ENCODE measurements at places on chromosomes 13 and 19. TPM values are rescaled to one million over a fixed set of nuclear protein-coding genes. Genes with fewer than 3 reads are reported as not detected.

The ZNF491 gene
- not detected for total RNA-seq

The NKG7 gene
- not detected for total RNA-seq

The CEBPA gene
- 4.8 TPM for total RNA-seq

The RB1 gene
- total RNA-seq = 14.7 TPM

The ZNF223 gene
- total RNA-seq = 3.5 TPM

The ZNF136 gene
- total RNA-seq = 1.5 TPM

The TTC9B gene
- total RNA-seq = not detected

The CYP4F2 gene
- not detected for total RNA-seq

The ZSCAN4 gene
- not detected for total RNA-seq

The FGF21 gene
- 0.35 TPM for total RNA-seq

The GPR4 gene
- total RNA-seq = 0.07 TPM

The PALM3 gene
- total RNA-seq = 9.4 TPM

The ZNF773 gene
- 9.3 TPM for total RNA-seq

DNA sequence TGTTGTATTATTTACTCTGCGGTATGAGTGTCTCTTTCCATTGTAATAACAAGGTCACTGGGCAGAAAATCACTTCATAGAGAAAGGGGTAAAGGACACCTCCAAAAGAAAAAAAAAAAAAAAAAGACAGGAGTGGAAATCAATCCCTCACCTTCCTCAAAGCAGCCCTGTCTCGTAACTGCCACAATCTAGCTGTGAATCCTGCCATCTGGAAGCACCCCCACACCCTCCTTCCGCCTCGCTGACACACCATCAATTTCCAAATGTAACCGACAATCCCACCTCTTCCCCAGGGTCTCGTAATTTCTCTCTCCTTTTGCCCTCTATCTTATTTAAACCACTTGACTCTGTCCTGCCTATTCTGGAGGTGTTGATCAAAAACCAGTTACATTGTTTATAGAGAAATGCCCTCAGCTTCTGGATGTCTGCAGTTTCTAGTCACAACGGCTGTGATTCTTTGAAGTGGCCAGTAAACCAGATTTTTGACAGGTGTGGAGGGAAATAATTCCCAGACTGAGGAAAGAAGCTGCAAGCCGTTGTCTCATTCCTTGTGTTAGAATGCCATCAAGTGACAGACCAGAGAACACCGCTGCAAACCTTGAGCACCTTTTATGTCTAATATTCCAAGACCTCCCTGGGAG is 9.1 kb upstream of the POP4 start:
- DNase-seq = no peak

- peak; percentile 36 for DNase-seq
These were observed 10.4 kb downstream of the ATP4B start for GRCh38 chr13:113647351-113648215.

DNA sequence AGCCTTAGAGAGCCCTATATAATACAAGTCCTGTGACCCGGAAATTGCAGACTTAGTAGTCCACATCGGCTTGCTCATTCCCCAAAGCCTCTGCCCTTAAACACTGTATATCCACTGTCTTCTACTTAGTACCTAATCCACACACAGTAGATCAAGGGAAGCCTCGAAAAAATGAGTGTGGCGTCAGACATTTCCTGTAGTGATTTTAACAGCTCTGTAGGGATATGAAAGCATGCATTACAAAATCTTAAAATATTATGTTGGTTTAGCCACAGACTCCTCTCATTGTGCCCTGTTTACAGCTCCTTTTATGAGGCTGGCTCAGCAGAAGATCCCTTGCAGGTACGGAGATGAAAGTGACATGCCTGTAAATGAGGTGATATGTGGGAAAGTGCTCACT is 416.3 kb downstream of the LIG4 start:
- no peak for DNase-seq

DNA sequence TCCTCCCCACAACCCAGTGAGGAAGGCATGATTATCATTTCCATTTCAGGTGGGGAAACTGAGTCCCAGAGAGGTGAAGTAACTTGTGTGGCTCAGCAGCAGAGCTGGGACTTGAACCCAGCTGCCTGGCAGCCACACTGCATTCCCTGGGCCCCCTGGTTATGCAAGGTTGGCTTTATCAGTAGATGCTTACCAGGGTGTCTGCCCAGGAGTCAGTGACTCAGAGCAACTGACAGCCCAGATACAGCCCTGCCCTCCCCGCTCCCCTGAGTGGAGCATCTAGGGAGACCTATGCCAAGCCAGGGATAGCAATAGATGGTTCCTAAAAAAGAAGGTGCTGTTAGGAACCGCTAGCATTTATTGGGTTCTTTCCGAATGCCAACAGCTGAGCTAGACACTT is 5.9 kb downstream of the IGLON5 start:
- no peak for DNase-seq

- no peak for DNase-seq
These were observed 1470.9 kb downstream of the UQCRFS1 start for GRCh38 chr19:27742041-27742440.

DNA sequence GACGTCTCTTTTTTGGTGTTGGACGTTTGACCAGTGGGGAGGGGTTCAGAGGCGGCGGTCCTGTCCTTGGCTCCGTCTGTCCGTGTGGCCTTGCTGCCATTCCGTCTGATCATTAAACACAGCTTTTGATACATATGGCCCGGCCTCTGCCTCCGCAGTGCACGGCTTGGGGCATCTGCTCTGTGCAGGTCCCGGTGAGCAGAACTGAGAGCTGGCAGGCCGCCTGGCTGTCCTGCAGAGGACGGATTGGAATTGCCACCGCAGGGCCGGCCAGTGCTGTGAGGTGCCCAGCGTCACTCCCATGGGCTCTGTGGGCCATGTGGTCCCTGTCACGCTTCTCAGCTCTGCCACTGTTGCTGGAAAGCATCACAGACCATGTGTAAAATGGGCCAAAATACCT is 5.4 kb upstream of the TMPRSS9 start:
- peak; percentile 48 for DNase-seq

- DNase-seq = no peak
These were observed 102.3 kb downstream of the STOML3 start for GRCh38 chr13:38888309-38888708.

- DNase-seq = no peak
These were observed 163.5 kb upstream of the TUBA3C start for GRCh38 chr13:19345158-19345557.

GRCh38 chr13:24784319-24784718 is 20.4 kb downstream of the RNF17 start:
- no peak for DNase-seq

GRCh38 chr13:39496506-39496905 is 106.5 kb downstream of the LHFPL6 start:
- no peak for DNase-seq

GRCh38 chr13:60893801-60894200 is 496.8 kb downstream of the TDRD3 start:
- DNase-seq = no peak

DNA sequence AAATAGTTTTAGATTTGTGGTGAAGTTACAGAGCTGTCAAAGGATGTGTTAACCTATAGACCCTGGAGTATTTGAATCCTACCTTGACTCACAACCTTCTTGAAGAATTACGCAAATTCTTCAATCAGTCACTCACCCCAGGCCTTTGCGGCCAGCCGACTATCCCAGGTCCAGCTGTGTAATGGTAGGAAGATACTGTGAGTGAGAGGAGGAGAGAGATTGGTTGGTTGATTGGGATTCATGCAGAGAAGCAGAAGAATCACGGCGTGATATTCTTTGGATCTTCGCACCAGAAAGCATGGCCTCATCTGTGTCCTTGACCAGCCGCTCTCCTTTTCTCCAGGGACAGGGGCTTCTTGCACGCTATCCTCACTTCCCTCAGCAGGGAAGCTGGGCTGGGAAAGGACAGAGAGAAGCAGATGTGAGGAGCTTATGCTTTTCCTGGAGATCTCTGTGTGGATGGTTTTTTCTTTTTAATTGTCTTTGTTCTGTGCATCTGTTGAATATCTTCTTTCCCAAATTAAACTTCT is 249.1 kb downstream of the GGACT start:
- no peak for DNase-seq

DNA sequence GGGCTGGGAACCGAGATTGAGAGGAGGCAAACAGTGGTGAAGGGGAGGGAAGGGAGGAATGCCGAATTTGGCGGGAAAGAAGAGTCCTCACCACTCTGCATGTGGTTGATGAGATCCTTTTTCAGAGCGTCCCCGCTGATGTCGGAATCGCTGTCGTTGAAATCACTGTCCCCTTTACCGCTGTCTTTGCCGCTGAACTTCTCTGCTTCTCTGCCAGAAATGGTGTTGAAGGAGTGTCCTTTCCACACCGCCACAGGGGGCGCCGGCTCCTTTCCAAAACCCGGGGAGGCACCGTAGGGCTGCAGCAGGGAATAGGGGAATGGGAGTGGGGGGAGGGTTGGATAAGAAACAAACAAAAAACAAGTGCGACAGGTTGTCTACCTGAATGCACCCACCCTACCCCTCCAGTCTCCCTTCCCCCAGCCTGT is 3.1 kb downstream of the PCDH8 start:
- peak; percentile 68 for DNase-seq

DNA sequence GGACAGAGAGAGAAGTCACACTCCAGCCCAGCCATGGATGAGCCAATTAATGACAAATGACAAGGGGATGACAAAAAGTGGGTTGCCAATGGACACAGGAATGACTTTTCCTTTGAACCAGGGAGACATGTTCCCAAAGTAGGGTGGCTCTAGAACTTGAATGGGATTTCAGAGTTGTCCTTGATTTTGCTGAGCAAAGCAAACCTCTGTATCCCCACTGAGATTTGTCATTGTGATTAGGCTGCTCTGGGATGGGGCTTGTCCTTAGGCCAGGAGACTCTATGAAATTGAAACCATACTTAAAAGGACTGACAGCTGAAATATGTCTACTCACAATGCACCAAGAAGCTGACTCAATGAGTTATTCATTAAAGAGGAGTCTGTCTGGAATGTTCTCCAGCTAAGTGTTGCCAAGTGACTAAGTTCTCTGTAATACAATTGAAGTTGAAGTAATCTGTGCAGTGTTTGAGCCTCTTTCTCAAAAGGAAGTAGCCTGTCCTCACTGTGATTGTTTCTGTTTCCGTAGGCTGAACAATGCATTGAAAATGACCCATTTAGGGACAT is 69.0 kb upstream of the PCDH9 start:
- DNase-seq = no peak

- DNase-seq = no peak
These were observed 353.8 kb downstream of the DNAJC15 start for GRCh38 chr13:43377149-43377548.

DNA sequence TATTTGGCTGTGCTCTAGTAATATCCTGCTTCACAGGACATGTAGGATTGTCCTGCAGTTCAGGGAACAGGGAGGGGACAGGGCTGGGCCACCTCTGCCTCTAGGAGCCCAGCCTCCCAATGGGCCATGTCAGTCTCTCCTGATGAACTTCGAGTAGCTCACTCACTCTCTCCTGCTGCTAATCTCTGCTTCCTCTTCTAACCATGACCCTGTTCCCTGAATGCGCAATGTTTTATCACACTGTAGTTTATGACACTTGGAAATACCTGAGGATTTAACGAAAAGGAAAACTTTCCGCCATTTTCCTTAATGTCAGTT is 9.2 kb downstream of the PARP4 start:
- peak; percentile 10 for DNase-seq
